Cortex of kidney (tissue), 1 donor: ENCODE measurements at places on chromosomes 12 and 14.

DNA sequence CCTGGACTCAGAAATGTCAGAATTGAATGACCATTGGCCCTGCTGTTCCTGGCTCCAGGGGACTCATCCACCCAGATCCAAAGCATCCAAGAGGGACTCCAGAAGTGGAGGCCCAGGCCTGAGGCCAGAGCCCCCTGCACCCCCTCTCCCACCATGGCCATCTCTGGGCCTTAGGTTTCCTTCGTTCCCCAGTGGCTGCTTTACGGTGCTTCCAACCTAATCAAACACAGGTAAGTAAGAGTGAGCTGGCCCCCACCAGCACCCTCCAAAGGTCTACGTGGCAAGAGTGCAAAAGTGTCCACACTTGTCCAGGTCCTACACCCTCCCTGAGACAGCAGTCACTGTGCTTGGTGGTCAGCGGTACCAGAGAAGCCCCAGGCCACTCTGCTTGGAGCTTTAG is 139.0 kb downstream of the DPF3 start:
- no peak for DNase-seq

DNA sequence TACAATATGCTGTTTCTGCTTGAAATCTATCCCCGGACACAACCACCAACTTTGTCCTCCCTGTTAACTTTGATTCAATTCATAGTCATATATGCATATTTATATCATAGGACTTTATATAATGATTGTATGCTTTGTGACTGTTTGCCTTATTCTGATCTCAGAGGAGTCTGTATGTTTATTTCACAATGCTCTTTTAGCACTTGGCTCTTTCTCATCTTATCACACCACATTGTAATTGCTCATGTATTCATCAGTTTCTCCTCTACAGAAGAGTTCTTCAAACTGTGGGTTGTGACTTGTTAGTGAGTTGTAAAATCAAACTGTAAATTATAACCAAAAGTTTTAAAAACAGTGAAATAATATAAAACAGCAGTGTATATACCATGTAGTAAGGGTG is 21.7 kb upstream of the PPM1A start:
- DNase-seq: no peak

DNA sequence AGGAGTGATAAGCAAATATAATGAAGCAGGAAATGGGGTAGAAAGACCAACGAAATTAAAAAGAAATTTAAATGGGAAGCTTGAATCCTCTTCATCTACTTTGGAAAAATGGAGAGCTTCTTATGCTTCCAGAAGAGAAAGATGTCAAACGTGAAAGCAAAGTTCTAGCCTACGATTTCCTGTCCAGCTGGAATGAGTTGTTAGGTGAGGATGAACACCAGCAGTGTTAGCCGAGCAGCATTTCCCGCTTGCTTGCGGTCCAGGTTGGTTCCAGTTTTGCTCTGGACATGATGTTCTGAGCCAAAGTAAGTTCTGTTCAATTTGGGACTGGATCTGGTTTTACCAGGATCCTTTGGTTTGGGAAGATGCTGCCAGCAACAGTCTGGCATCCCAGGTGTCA is 78.9 kb downstream of the DACT1 start:
- no peak for DNase-seq

DNA sequence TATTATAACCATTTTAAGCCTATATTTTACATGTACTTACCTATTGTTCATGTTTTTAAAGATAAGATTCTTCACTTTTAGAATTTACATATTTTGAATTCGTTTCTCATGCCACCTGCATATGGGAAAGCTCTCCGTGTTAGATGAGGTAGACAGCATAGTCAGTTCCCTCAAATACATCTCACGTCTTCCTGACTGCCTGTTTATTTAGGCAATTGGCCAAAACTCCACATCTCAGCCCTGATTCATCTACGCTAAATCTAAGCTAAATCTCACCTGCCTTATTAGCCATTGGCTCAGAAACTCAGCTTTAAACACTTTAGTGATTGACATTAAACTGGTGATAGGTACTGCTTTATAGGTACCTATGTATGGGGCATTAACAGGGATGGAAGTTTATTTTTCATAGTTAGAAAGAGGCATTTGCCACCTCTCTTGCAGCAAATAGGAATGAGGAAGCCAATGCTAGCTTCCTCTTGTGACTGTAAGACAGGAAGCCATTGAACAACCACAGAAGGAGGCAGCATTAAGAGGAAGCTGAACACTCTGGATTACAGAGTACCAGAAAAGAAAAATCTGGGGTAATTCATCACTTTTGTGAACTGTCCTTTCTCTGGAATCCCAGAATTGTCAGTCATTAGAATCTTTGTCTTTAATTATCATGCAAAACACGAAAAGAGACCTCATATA is 111.9 kb downstream of the LRFN5 start:
- no peak for DNase-seq

DNA sequence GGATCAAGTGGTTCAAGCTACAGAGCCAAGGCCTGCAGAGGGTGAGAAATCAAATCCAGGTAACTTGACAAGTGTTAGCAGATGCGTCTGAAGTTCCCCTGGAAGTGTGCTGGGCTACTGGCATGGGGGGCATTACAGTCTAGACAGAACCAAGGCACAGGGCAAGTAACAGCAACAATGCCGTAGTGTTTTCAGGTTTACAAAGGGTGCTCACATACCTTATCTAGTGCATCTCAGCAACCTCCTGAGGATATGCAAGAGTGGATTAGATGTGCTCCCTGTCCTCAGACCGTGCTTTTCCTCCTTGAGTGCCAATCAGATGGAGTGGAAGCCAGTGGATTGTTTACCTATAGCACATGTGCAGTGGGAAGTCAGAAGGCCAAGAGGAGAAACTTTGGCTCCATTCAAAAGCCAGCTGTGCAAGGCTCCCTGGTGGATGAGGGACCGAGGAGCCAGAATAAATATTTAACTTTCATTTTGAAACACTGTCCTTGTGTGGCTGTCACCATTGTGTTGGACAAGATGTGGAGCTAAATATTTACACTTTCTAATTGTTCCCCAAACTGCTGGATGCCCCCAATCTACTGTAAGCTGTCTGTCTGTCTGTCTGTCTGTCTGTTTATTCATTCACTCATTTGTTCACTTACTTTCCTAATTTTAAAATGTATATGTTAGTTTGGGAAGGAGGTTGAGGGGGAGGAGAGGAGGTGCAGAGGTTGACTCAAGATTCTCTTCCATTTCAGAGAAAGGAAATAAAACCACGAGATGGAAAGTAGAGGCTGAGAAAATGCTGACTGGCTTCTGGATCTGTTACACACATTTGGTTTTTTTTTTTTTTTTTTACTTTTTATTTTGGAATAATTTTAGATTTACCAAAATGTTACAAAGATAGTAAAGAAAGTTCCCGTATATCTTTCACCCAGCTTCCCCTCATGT is 184.0 kb upstream of the PARP11 start:
- no peak for DNase-seq

DNA sequence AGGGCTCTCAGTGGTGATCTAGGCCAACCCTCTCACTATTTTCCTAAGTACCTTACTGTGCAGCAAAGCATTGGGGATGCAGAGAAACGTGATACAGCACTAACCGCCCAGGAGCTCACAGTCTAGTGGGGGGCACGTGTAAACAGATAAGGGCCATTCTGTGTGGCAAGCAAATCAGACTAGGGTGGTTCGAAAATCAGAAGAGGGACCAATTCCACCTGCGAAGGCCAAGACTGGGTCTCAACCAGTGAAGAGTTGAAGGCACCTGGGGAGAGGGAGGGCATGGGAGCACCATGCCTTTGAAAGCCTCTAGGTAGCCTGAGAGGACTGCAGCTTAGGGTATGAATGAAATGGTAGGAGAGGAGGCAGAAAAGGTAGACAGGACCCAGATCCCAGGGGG is 2.2 kb downstream of the PITPNM2 start:
- DNase-seq: no peak

- DNase-seq: no peak
Observed at GRCh38 chr12:76720068-76720467, 43.8 kb upstream of the ZDHHC17 start.
